ENCODE measurements at places on chromosomes 3 and 15.

GRCh38 chr3:127800508-127800907 is 21.8 kb downstream of the MGLL start:
- DNase-seq, result no peak

DNA sequence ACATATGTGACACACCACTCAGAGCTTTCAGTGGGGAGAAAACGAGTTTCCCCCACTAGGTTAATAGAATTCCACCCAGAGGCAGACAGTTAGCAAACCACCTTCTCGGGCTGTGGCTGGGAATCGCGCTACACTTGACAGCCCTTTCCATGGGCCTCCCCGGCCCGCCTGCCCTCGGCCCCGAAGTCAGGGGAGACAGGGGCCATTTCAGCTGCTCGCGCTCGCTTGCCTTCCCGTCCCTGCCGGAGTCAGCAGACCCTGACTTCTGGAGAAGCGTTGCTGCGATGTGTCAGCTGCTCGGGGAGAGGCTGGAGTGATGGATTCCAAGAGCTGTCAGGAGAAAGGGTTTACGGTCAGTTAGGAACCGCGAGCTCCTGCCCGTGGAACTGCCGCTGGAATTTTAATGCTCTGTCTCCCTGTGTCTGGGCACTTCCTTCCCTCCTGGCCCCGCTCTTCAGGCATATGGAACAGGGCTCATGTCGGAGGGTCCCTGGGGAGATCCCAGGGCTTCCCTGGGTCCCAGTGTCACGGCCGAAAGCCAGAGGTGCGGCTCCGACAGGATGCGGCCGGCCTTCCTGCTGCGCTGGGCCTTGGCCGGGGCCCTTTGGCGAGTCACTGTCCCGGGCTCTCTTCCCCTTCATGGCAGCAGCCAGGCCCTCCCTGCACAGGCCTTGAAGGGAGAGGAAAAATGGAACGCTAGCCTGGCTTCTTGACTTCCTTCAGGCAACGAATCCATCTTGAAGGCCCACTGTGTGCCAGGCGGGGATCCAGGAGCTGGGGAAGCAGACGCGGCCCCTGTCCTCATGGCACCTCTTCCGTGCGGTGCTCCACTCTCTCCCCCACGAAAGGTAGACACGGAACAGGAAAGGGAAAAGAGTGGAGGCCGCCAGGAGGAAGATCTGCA is 38.4 kb upstream of the VPS8 start:
- no peak for DNase-seq

DNA sequence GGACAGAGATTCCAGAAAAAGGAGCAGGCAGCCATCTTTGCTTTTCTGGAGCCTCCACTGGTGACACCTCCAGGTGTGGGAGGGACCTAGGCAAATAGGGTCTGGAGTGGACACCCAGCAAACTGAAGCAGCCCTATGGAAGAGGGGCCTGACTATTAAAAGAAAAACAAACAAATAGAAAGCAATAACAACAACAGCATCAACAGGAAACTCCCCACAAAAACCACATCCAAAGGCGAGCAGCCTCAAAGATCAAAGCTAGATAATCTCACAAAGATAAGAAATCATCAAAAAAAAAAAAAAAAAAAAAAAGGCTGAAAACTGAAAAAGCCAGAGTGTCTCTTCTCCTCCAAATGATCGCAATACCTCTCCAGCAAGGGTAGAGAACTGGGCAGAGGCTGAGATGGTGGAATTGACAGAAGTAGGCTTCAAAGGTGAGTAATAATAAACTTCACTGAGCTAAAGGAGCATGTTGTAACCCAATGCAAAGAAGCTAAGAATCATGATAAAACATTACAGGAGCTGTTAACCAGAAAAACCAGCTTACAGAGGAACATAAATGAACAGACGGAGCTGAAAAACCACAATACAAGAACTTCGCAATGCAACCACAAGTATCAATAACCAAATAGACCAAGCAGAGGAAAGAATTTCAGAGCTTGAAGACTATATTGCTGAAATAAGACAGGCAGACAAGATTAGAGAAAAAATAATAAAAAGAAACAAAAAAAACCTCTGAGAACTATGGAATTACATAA is 225.4 kb downstream of the CTNNB1 start:
- no peak for DNase-seq

GRCh38 chr3:102030661-102031060 is 181.3 kb downstream of the NFKBIZ start:
- no peak for DNase-seq

DNA sequence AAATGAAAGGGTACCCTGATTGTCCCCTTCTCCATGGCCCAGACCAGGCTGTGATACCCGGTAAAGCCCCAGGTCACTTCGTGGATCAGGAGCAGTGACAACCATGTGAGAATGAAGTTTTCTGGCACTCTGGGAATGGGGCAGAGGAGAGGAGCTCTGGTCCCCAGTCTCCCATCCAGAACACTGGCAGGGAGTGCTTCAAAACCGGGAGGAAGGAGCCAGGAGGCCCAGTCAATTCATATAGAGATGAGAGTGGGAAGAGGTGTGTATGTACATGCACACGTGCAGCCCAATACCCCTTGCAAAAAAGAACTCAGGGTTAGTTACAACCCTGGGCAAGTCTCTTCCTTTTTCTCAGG is 101.4 kb upstream of the TLE3 start:
- no peak for DNase-seq

GRCh38 chr15:72685925-72686794 is at the start of the genes BBS4 and HIGD2B:
BBS4 (plus strand) TSS chr15:72686207; CDS start chr15:72686228, 21 bp downstream.
HIGD2B (minus strand) TSS chr15:72686182; CDS start chr15:72676374, 9,808 bp downstream.
- peak; percentile 18 for DNase-seq

DNA sequence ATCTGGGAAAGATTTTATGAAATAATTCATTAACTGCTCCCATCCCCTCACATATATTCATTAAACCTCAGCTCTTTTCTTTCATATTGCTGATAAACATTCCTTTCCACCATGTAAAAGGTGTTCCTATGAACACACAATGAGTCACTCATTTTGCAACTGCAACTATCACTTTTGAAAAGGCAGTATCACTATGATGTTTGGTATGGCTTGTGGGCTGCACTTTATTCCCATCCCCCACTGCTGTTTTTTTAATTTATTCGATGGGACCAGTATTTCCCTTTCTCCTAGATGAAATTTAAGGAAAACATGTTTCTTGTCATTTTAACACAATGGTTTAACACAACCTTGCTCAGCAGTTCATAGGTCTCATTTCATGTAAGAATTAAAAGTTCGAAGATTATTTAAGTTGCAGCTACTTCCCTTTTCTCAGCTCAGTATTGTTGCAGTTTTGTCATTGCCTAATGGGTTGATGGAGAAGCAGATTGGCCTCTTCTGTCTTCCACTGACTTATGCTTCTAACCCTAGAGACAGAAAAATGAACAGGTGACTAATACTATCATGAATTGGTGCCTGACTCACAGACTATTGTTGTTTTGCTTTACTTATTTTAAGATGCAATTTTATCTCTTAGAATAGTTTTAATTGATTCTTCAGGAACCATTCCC is 280.3 kb downstream of the ZPLD1 start:
- no peak for DNase-seq

GRCh38 chr3:134065252-134066157 is 35.8 kb upstream of the SLCO2A1 start:
- no peak for DNase-seq

- DNase-seq, result peak; percentile 74
These were observed 38.1 kb upstream of the LEKR1 start for GRCh38 chr3:156787926-156788663.

DNA sequence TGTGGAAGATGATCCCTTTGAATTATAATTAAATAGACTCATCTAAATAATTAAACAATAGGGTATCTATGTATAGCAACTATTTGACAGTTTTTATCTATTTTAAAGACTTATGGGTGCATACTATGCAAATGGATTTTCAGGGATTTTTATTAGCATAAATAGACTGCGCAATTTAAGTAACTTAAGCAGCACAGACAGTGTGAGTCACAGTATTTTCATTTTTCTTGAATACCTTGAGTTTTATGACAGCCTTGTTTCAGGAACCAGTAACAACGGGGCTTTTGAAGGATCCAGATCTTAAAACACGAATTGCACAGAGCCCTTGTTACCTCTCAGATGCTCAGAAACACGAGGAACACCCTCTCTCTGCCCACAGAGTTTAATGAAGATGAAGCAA is 175.5 kb upstream of the CD96 start:
- no peak for DNase-seq

- no peak for DNase-seq
These were observed 2.6 kb upstream of the CCR4 start for GRCh38 chr3:32948625-32949445.

DNA sequence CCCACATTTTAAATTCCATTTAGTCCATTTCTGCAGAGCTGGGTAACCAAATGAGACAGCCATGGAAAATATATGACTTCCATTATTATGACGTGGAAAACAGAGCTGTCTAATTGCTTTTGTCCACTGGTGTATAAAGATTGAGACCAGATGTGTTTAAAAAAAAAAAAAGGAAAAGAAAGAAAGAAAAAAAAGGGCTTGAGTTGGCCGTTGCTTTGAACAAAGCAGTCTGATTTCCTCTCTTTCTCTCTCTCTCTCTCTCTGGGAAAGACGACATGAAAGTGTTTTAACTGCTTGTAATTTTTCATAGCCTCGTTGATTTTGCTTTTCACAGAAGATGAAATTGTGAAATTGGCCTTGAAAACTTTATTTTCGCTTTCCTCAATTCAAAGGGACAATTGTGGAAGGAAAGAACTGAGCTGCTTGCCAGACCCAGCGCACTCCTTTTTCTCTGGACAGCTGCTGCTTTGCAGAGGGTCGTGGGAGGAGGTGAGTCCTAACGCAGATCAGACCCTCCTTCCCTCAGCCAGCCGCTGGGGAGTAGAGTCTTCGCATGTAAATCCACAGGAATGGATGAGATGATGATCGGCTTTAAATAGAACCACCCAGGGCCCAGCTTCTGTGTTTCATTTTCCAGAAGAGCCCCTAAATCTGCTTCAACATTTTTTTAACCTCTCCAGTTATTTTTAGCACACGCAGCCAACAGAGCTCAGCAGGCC is 42.8 kb upstream of the UBE2E1 start:
- no peak for DNase-seq

DNA sequence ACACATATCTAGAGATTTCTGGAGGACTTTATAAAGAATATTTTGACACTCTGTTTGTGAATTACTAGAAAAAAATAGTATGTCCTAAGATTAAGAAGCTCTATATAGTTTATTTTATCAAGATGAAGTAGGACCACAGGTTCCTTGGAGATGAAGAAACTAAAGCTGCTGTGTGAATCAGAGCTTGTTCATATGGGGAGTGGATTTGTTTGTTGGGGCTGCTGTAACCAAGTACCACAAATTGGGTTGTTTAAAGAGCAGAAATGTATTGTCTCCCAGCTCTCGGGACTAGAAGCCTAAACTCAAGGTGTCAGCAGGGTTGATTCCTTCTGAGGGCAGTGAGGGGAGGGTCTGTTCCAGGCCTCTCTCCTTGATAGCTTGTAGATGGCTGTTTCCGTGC is 270.6 kb upstream of the UMPS start:
- no peak for DNase-seq

- no peak for DNase-seq
These were observed 19.4 kb downstream of the RTP3 start for GRCh38 chr3:46517016-46517783.

GRCh38 chr15:87523516-87523915 is 733.0 kb downstream of the NTRK3 start:
- no peak for DNase-seq

DNA sequence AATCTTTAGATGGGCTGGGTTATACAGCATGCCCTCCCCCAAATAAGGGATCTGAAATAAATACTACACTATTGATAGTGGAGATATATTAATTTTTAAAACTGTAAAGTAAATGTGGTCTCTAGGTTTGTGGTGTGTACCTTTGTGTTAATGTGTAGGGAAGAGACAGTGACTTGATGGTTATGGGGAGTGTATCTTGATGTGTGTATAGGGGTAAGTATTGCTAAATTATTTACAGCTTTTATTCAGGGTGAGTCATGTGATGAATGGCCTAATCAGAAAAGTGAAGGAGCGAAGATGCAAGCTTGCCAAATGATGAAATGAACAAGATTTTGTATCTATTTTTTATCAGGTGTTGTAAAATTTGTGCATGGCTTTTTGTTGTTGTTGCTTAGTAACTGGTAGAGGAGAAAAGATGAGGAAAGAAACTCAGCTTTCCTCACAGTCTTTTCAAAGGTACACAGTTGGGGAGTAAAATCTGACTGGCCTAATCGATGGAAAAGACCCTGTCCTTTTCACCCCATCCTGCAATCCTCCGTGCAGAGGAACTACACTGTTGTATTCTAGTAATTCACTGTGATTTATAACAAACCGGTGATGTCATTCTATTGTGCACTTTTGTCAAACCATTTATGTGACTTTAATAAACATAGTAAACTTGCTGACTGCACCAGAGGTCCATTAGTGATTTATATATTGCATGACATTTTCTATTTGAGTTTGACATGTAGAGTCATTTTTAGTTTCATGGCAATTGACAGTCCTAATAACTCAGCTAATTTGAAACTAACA is 17.7 kb downstream of the FEM1B start:
- no peak for DNase-seq

- no peak for DNase-seq
These were observed 120.1 kb downstream of the UACA start for GRCh38 chr15:70643106-70643782.

GRCh38 chr3:144771381-144771870 is 799.8 kb downstream of the DIPK2A start:
- peak; percentile 37 for DNase-seq

- no peak for DNase-seq
These were observed 22.6 kb downstream of the SFMBT1 start for GRCh38 chr3:53023072-53023823.

- no peak for DNase-seq
These were observed 114.7 kb downstream of the ETFA start for GRCh38 chr15:76196269-76197231.

DNA sequence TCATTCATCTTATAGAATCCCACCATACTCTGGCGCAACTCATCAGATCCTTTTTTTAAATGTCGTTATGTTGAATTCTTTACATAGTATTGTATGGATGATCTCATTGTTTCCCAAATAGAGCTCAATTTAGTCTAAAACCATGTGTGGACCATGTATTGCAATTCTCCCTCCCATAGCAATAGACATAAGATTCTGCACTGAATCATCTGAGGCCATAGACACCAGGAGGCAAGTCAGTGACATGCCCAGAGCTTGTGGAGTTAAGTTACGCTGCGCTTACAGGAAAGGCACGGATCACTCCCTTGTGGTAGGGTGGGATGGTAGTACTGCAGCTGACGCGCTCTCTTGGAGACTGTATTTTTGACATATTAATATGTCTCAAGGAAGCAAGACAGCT is 211.0 kb downstream of the GABRB3 start:
- DNase-seq, result no peak

Data from SK-N-MC (cell line).